ENCODE measurements at places on chromosomes 4 and X. TPM values are rescaled to one million over a fixed set of nuclear protein-coding genes. Genes with fewer than 3 reads are reported as not detected.

- H3K27ac ChIP-seq, result no peak overlapping the region
- no peak overlapping the region for H3K4me3 ChIP-seq
- no peak for DNase-seq
- no peaks in the 10 kb centered on the region for H3K27me3 ChIP-seq
- no peaks in the 10 kb centered on the region for H3K36me3 ChIP-seq
Observed at GRCh38 chrX:120749141-120749846, 119.4 kb upstream of the C1GALT1C1 start.

GRCh38 chr4:147085781-147086180 is 140.1 kb upstream of the TTC29 start:
- H3K27me3 ChIP-seq, result no peaks in the 10 kb centered on the region
- no peaks in the 10 kb centered on the region for H3K4me1 ChIP-seq
- H3K4me3 ChIP-seq, result no peak overlapping the region
- no peak overlapping the region for H3K27ac ChIP-seq

- DNase-seq, result no peak
- H3K36me3 ChIP-seq, result no peaks in the 10 kb centered on the region
- H3K4me3 ChIP-seq, result no peak overlapping the region
Observed at GRCh38 chrX:16250296-16250695, 83.0 kb downstream of the MAGEB17 start.

The PAGE3 gene
- total RNA-seq, result not detected

The OCRL gene
- 2.2 TPM for total RNA-seq

The FANCB gene
- 3.0 TPM for total RNA-seq

Data from T-cell (primary cell).